ENCODE measurements at places on chromosomes 5 and 9.

GRCh38 chr9:78026416-78026815 is 5.2 kb downstream of the GNAQ start:
- DNase-seq = peak; percentile 46

DNA sequence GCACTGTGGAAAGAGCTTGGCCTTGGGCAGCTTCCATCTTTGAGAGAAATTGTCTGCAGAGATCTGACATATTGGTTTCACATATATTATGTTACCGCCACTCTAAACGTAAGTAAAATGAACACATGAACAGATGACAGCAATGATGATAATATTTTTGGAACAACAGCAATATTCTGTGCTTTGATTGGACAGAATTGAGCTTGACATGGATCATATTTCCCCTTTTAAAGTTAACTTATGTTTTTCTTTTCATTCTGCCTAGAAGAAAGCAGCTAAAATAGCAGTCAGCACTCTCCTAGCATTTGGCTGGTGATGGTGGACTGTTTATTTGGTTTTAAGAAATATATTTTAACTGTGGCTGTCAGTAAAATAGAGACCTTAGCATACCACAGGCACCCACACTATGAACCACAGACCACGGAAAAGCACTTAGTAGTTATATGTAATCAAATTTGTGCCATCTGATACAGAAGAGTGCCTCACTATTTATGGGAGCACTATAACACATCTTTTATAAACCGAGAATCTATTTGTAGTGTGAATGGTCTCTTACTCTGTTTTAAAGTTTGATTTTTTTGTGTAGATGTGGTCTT is 1.8 kb upstream of the CFAP95 start:
- no peak for DNase-seq

GRCh38 chr9:134186471-134187109 is 22.2 kb upstream of the RNU6ATAC start:
- DNase-seq = no peak

- DNase-seq = peak; percentile 61
Observed at GRCh38 chr5:158174918-158175851, 316.2 kb upstream of the CLINT1 start.

DNA sequence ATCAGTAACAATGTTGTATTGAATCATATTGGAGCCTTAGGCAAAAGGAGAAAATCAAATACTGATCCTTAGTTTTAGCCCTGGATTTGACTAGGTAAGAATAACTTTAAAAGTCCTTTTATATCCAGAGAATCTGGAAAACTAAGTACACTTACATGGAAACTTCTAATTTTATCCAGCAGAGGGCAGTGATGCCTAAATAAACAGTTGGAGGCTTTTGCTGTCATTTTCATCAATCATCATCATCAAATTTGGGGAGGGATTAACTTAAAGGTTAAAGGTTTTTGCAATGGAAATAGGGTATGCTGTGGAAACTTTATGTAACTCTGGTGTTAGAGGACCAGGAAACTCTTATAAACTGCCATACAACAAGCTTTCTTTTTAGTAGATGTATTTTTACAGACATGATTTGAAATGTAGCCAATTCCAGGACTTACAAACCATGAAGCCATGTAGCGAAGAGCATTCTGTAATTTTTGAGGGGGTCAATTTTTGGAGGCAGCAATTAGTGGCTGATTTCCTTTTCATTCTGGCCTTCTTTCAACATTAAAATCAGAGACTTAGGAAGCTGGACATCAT is 112.7 kb downstream of the OSTF1 start:
- DNase-seq = peak; percentile 48

- no peak for DNase-seq
Observed at GRCh38 chr5:6656680-6657079, 23.4 kb downstream of the SRD5A1 start.

DNA sequence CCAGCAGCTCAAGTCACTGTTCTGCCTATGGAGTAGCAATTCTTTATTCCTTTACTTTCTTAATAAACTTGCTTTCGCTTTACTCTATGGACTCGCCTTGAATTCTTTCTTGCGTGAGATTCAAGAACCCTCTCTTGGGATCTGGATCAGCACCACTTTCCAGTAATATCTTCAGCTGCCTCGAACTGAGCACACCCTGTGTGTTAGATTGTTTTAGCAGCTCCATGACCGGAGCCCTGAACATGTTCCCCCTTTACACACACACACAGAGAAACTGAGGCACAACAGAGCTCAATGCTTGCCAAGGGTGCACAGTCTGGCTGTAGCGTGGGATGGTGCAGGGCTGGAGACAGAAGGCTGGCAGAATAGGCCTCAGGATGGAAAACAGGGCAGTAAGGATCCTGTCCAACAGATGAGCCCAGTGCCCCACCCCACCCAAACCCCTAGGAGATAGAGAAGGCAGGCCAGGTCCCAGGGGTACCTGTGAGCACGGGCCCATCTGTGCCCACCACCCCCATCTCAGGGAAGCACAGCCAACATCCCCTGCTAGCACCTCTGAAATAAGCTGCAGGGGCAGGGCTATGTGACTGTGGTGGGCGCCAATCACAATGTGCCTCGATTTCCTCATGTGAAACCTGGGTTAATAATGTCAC is 27.9 kb downstream of the BICD2 start:
- no peak for DNase-seq

Measured in iris pigment epithelial cell (primary cell).